Skin of body (tissue), 3 donors: ENCODE measurements at places on chromosomes 1 and 21. TPM values are rescaled to one million over a fixed set of nuclear protein-coding genes. Genes with fewer than 3 reads are reported as not detected.

DNA sequence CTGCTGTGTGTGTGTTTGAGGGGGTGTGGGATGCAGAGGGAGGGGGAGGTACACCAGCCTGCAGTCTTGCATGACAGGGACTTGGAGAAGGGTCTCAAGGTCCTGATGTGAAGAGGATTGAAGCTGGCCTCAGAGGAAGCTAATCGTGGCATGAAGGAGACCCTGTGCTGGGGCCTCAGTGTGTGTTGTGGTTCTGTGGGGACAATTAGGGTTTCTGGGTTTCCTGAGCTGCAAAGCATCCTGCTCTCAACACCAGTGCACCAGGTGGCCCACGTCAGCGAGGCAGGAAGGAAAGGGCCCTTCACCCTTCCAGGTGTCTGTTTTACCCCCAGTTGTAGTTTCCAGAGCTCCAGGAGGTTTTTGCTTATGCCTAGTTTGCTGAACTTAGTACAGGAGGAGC, 52.8 kb downstream of the TENT5C start:
- no peak for DNase-seq

GRCh38 chr1:47842228-47842919, 154.8 kb downstream of the TRABD2B start:
- no peak for DNase-seq

DNA sequence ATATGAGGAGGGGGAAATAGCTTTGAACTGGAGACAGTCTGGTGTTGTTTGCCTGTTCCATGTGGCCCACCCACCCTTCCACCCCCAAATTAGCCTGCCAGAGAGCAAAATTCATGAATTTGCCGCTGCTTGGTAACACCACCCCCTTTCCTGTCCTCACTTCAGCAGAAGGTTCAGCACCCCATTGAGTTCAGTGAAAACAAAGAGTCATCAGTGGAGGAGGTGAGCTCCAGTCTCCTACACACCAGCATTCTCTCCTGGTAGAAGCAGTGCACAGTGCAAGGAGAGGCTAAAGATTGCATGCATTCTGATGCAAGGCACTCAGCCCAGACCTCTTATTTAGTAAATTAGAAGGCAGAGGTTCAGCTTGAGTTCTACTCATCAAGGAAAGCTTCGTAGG, 99.7 kb upstream of the DYNLT5 start:
- no peak for DNase-seq

DNA sequence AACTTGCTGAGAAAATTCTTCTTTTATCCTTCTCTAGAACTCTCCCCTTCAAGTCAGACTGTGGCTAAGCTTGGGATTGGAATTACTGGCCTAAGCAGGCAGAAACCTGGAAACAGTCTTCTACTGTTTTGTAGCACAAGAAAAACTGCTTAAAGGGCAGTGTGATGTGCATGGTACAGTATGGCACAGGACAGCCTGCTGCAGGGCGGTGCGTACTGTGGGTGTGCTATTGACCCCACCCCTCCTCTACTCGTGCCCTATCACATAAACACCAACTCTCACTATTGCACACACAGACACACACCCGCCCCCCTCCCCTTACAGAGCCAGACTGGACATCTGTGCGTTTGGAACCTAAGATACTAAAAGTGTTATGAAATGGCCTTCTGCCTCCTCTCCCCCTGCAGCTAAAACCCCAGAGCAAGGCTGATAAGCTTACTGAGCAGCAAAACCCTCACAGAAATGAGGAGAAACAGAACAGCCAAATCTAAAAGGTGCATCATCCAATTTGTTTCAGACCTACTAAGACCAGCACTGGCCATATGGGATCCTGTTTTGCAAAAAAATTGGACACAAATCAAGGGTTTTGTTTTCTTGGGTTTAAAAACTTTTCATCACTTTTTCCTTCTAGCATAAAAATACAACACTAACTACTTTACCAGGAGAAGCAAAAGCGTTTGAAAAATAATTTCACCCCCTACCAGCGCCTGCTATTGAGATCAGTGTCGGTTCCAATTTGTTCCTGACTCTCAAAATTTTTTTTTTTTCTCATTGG, 355.8 kb upstream of the LYPLAL1 start:
- peak; percentile 30 for DNase-seq

The TEDDM1 gene
- not detected for total RNA-seq

The LCE6A gene
- 4.4 TPM for total RNA-seq

The SYNC gene
- 9.3 TPM for total RNA-seq
